ENCODE measurements at places on chromosomes 6 and 20.

DNA sequence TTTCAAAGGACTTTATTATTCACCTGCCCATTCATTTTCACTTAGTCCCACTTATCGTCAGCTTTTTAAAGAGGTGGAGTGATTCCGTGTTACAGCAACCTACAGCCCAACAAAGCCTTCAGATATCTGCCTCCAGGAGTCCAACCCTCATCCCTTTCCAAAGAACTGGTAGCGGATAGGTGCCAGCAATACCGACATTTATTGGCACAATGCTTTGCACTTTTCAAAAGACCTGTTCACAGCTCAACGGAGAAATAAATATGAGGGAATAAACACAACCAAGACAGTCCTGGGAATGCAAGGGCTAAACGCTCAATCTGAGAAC, 819 bp upstream of the MTRF1L start:
- no peak for DNase-seq

DNA sequence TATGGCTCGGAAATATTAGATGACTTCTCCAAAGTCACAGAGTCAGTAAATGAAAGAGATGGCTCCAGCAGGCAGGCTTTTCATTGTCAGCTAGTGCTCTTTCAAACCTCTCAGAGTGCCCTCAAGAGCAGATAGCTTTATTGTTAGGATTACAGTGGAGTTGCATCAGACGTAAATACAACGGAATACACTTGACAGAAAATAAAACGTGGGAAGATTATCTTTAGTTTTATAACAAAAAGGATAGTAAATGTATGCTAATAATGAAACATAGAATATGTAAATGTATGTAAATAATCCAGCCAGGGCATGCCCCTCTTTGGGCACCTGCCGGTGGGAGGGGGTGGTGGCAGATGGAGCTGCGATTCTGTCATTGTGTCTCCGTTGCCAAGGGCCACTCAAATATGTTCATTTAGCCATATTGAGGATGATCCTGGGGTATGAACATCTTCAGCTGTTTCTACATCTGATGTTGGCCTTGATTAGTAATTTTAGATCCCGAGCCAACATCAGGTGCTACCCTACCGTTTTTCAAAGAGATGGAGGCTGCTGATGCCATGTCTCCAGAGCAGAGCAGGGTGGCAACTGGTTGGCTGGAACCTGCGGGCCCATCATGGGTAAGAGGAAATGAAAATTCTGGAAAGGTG, 358.3 kb upstream of the SULF2 start:
- DNase-seq: no peak

DNA sequence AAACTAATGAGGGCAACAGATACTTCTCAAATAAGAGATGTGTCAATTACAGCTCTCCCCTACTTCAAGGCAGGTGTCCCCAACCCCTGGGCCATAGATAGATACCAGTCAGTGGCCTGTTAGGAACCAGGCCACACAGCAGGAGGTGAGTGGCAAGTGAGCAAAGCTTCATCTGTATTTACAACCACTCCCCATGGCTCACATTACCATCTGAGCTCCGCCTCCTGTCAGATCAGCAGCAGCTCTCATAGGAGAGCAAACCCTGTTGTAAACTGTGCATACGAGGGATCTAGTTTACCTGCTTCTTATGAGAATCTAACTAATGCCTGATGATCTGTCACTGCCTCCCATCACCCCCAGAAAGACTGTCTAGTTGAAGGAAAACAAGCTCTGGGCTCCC, 422.1 kb downstream of the GJA1 start:
- no peak for DNase-seq

GRCh38 chr20:3032624-3033023, 10.8 kb upstream of the GNRH2 start:
- no peak for DNase-seq

DNA sequence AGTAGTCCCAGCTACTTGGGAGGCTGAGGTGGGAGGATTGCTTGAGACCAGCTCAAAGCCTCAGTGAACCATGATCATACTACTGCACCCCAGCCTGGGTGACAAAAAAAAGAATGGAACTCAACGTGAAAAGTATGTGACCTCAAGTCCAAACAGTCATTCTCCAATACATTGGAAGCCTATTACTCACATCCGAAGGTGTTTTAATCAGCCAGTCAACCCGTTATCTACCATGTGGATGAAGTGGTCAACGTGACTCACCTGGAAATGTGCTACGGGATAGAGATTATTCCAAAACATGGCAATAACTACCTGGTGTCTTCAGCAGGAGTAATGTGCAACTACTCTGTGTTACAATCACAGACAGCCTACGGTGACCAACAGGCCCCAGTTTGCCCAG, 85.8 kb upstream of the TOP1 start:
- no peak for DNase-seq
